EH (cell line): ENCODE measurements at places on chromosomes 2 and 18.

GRCh38 chr2:105176429-105176828 lies 65.1 kb upstream of the GPR45 start:
- no peak for DNase-seq

DNA sequence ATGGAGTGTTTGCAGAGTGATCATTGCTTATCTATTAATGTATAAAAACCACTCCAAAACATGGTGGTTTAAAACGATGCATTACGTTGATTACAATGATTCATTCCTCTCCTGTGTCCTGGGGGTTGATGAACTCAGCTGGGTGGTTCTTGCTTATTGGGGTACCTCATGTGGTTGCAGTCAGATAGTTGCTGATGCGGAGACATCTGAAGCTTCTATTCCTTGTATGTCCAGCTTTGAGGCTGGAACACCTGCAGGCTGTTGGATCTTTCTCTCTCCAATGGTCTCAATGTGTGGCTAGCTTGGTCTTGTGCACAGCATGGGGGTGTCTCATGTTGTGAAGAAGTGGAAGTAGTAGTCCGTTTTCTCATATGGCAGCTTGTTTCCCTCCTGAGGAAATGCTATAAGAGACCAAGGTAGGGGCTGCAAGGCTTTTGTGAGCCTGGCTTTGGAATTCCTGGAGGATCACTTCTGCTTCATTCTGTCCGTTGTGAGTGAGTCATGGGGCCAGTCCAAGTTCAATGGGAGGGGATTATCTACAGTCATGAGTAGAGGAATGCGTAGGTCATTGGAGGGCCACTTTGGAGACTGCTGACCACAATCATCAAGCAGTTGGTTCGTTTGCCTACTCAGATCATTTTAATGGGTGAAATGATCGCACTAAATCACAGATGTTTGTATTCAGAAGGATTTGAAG lies 601.0 kb downstream of the SLC4A3 start:
- peak; percentile 99 for DNase-seq

DNA sequence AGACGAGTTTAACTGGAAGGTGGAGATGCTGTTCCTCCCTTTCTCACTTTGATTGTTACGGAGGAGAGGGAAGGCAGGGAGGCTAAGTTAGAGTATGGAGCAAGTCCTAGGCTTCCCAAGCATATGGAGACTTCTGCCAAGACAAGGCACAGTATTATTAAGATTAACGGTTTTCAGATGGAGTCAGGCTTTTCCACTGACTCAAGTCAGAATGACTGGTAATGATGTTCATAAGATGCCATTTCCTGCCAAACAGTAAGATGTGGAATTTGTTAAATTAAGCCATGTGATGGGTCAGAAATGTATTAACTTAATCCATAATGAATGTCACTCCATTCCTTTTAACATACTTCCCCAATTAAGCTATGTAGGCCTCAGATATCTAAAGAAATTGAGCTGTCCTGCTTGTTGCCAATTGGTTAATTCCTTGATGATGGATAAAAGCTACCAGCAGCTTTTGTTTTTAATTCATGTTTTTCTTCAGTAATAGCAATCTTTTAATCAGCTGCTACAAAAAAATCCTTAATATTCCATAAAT lies 383.7 kb downstream of the ZNF521 start:
- DNase-seq, result peak; percentile 65

DNA sequence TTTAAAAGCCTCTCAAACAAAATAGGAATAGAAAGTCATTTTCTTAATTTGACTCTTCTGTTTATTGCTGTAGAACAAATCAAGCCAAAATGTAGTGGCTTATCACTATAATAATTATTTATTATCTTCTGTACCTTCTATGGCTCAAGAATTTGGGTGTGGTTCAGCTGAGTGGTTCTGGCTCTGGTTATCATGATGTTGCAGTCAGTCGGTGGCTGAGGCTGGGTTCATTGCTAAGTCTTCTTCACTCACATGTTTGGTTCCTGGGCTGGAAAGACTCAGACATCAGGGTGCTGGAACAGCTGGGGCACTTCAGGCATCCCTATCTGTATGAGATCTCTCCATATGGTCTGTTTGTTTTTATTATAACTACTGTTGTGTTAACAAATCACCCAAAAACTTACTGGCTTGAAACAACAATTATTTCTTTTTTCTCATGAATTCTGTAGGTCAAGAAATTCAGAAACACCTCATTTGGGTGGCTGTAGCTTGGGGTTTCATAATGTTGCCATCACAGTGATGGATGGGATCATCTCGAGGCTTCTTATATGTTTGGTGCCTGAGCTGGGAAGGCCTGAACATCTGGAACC lies 242.6 kb upstream of the FBXO11 start:
- DNase-seq, result no peak

- peak; percentile 76 for DNase-seq
Observed at GRCh38 chr2:12915787-12916186, 199.1 kb downstream of the TRIB2 start.

GRCh38 chr2:237633061-237633561 lies 5.7 kb downstream of the LRRFIP1 start:
- no peak for DNase-seq

DNA sequence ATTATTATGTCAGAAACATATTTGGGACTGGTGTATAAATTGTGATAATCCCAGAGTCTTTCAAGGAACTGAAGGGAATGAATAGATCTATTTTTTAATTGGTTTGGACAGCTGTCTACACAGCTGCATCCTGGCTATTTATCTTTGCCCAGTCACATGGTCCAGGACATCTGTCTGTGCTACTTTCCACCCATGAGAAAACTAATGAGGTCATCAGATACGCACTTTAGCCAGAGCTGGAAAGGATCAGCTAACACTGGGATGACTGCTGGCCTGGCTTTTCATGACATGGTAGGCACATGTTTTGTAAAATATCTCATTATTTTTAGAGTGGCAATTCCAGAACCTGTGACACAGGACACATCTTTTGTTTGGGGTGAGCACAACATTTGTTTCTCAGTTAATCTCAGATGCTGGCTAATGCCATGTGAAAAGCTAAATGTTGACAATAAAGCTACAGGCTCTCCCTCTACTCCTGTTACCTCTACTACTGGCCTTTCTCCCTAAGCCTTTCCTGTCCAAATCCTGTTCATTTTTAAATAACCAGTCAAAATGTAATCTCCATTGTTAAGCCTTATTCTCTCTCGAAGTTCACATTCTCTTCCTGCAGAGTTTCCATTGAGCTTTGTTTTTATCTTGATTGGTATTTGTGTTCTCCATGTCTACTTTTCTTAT lies 500.7 kb downstream of the RIT2 start:
- DNase-seq, result no peak

DNA sequence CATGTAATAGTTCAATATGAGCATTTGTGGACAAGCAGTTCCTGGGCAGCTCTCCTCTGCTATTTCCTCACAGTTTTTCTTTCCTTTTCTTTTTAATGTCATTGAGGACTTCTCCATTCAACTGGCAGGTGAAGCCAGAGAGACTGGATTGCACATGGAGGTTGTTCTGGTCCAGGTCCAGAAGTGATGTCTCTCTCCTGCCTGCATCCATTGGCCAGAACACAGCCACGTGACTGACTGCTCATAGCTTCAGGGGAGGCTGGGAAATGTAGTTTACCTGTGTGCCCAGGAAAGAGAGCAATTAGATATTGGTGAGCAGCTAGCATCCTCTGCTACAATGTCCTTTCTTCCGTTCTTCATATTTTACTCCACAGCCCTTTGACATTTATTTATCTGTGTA lies 20.2 kb upstream of the ADAM23 start:
- peak; percentile 17 for DNase-seq

GRCh38 chr2:127330753-127331152 lies 36.8 kb upstream of the ERCC3 start:
- DNase-seq, result no peak

DNA sequence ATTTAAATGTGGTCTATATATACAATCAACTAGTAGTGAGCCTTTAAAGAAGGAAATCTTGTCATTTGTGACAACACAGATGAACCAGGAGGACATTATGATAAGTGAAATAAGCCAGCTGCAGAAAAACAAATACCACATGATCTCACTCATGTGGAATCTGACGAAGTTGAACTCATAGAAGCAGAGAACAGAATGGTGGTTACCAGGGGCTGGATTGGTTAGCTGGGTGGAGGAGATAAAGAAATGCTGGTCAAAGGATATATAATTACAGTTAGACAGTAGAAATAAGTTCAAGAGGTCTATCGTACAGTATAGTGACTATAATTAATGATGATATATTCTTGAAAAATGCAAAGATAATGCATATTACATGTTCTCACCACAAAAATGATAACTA lies 267.9 kb downstream of the FBXO15 start:
- peak; percentile 77 for DNase-seq

DNA sequence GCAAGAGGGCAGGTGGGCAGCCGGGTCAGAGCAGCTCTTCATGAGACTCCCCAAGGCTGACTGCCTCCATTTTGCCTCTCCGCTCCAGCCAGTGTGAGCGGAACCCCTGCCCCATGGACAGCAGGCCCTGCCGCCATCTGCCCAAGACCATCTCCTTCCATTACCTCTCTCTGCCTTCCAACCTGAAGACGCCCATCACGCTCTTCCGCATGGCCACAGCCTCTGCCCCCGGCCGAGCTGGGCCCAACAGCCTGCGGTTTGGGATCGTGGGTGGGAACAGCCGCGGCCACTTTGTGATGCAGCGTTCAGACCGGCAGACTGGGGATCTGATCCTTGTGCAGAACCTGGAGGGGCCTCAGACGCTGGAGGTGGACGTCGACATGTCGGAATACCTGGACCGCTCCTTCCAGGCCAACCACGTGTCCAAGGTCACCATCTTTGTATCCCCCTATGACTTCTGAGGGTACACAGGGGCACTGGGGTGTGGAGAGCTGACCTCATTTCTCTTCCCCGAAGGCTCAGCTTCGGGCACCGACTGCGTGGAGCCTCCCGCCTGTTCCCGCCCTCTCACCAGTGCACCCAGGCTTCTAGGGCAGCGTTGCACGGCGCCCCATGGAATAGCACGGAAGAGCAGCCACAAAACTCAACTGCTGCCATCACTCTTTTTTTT lies 49.0 kb downstream of the FBLN7 start:
- DNase-seq, result no peak

- DNase-seq, result no peak
Observed at GRCh38 chr2:158904627-158905177, 63.7 kb upstream of the TANC1 start.

GRCh38 chr2:70084973-70085710 lies 2.1 kb upstream of the PCBP1 start:
- DNase-seq, result no peak

- DNase-seq, result no peak
Observed at GRCh38 chr2:3233877-3234276, 143.7 kb downstream of the EIPR1 start.

DNA sequence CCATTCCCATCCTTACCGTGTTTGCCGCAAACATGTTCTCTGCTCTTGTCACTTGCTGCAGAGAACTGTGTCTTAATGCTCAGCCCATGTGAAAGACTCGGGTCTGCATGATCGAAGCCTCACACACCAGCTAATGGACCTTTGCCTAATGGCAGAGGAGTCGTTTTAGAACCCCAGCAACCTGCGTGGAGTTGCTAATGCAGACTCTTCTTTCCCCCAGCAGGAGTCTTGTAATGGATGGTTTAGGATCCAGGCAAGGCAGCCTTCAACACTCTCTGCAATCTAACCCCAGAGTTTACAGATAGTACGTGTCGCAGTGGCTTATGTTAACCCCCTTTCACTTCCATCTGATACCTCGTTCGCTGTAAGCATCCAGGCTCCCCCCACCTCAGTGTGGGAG lies 316.4 kb downstream of the AGAP1 start:
- no peak for DNase-seq

DNA sequence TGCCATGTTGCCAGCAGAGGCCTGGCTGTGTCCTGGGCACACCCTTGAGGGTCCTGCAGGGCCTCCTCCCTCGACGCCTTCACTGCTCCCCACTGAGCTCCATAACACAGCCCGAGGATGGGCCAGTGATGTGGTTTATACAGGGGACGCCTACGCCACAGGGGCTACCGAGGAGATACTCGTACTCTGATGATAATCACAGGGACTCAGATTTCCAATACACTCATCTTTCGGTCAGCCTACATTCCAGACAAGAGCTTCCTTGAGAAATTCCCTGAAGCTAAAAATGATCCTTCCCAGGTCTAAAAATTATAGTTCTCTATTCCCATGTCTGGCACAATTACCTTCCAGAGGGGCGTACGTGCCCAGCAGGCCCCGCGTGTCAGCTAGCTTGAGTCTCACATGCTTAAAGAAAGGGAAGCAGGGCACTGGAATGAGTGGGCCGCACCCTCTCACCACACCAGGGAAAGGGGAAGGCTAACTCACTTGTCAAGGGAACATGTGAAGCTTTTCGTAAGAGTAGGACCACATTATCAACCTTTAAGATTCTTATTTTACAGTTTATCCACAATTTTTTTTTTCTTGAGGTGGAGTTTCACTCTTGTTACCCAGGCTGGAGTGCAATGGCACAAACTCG lies 159.5 kb upstream of the NDUFV2 start:
- DNase-seq, result peak; percentile 39

DNA sequence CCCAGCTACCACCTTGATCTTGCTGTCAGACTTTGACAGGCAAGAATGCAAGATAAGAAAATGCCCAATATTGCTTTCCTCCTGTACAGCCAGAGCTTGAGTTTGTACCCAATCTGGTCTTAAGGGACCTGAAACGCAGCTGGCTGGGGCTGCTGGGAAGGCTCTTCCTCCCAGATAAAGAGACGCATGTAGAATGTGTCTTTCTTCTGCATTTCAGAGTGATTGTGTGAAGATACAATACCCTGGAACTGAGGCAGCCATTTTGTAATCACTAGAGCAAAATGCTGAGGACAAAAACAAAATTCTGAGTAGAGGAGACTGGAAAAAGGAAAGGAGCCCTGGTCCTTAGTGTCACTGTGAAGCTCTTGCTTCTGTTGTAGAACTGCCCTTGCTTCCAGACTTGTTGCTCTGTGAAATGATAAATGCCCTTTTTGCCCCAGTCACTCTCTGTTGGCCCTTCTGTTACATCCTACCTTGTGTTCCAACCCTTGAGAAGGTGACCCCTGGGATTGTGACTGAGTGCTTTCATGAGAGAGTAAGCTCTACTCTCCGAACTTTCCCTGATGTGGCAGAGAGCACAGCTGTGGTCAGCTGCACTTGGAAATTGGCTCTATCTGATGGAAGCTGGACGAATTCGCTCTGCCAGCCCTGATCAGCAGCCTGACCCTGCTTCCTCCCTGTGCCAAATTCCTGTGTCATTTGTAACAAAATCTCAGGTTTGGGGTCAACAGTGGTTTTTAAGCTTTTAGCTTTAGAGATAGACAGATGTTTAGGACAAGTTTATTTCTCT lies 137.4 kb upstream of the RBMS1 start:
- DNase-seq, result peak; percentile 18

- no peak for DNase-seq
Observed at GRCh38 chr18:13161276-13161899, 57.2 kb upstream of the LDLRAD4 start.

DNA sequence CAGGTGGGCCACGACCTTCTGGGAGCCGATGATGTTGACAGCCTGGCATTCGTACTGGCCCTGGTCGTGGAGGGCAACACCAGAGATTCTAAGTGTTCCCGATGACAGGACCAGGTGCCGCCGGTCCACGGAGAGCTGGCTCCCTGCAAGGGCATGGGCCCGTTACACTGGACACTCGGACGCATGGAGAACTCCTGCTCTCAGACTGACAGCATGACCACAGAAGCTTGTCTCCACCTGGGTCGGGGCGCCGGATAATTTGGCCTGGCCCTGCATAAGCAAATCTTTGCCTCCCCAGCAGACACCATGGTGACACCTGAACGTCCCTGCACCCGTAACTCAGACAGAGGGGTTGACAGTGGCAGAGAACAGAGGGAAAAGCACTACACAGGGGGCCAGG lies 80.7 kb downstream of the PXDN start:
- no peak for DNase-seq

GRCh38 chr2:132515010-132515409 lies 98.4 kb downstream of the GPR39 start:
- DNase-seq, result no peak

- DNase-seq, result no peak
Observed at GRCh38 chr2:157443795-157444640, at the start of gene CYTIP. CYTIP (minus strand) TSS chr2:157444089; CDS start chr2:157444020, 69 bp downstream.
